ENCODE measurements at places on chromosomes 7 and 10. TPM values are rescaled to one million over a fixed set of nuclear protein-coding genes. Genes with fewer than 3 reads are reported as not detected.

The LRRC61 gene
- total RNA-seq = 8.1 TPM

The SPOCK2 gene
- total RNA-seq = 188 TPM

The DPP6 gene
- total RNA-seq = 60.7 TPM

The KEL gene
- 0.99 TPM for total RNA-seq

DNA sequence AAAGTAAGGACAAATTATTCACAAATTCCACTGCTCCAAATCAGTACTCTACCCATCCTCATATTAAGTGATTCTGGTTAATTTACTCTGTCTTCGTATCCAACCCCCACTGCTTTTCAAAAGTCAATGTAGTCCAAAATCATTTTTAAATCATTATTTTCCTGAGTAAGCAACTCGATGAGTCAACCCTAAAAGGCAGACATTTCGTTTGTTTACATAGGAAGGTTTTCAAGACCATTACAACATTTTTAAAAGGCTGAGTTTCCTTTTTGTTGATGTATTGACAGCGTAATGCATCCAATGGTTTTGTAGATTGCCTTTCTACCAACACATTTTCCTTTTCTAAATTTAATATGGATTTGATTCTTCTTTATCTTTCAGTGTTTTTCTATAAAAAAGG lies 523.0 kb upstream of the ANKRD30A start:
- DNase-seq = no peak

GRCh38 chr7:618539-619367 lies 99.1 kb upstream of the PDGFA start:
- DNase-seq = no peak

DNA sequence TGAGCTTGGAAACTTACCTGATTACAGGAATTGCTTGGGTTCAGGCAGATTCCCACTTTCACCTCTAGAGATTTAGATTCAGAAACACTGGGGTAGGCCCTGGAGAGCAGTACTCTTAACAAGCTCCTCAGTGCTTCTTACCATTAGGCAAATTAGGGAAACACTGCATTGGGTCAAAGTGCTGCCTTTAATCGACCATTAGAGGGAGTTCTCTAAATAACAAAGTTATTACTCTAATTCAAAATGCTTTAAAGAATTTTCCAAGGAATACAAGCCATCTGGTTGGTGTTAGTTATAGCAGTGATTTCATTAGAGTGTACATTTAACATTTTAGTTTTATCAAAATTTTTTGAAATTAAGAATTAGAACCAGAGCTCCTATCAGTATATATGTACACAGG lies 324.5 kb downstream of the GFRA1 start:
- peak; percentile 71 for DNase-seq

DNA sequence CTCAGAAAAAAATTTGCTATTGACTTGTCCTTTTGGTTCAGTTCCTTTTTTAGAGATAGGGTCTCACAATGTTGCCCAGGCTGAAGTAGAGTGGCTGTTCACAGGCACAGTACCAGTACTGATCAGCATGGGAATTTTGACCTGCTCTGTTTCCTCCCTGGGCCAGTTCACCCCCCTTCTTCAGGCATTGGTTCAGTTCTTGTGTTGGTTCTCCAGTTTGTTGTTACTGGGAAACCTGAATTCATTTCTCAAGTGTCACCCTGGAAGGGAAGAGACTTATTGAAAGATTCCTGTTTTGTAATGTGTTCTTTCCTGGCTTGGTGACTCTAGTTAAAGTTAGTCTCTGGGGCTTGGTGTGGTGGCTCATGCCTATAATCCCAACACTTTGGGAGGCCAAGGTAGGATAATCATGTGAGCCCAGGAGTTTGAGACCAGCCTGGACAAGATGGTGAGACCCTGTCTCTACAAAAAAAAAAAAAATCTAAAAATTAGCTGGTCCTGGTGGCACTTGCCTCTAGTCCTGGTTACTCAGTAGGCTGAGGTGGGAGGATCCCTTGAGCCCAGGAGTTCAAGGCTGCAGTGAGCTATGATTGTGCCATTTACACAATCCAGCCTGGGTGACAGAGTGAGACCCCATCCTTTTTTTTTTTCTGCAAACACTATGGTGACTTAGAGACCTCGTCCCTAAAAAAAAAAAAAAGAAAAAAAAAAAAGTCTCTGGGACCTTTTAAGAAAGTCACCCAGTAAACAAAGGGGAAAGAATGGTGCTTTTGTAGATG lies 52.7 kb downstream of the CNNM2 start:
- DNase-seq = no peak

Data from spinal cord (tissue), 10 donors.